ENCODE measurements at places on chromosomes 5 and 9. TPM values are rescaled to one million over a fixed set of nuclear protein-coding genes. Genes with fewer than 3 reads are reported as not detected.

- peaks cover 59% of the 10 kb centered on the region for H3K36me3 ChIP-seq
- H3K27me3 ChIP-seq = no peaks in the 10 kb centered on the region
- no peaks in the 10 kb centered on the region for H3K4me1 ChIP-seq
- H3K27ac ChIP-seq = no peak overlapping the region
- no peak for DNase-seq
- H3K4me3 ChIP-seq = no peak overlapping the region
Observed at GRCh38 chr5:37448941-37449340, 69.8 kb downstream of the WDR70 start.

- H3K27me3 ChIP-seq = no peaks in the 10 kb centered on the region
- no peaks in the 10 kb centered on the region for H3K4me1 ChIP-seq
- DNase-seq = no peak
- H3K27ac ChIP-seq = no peak overlapping the region
- H3K36me3 ChIP-seq = no peaks in the 10 kb centered on the region
- H3K4me3 ChIP-seq = no peak overlapping the region
Observed at GRCh38 chr5:109328626-109329025, 81.1 kb downstream of the PJA2 start.

DNA sequence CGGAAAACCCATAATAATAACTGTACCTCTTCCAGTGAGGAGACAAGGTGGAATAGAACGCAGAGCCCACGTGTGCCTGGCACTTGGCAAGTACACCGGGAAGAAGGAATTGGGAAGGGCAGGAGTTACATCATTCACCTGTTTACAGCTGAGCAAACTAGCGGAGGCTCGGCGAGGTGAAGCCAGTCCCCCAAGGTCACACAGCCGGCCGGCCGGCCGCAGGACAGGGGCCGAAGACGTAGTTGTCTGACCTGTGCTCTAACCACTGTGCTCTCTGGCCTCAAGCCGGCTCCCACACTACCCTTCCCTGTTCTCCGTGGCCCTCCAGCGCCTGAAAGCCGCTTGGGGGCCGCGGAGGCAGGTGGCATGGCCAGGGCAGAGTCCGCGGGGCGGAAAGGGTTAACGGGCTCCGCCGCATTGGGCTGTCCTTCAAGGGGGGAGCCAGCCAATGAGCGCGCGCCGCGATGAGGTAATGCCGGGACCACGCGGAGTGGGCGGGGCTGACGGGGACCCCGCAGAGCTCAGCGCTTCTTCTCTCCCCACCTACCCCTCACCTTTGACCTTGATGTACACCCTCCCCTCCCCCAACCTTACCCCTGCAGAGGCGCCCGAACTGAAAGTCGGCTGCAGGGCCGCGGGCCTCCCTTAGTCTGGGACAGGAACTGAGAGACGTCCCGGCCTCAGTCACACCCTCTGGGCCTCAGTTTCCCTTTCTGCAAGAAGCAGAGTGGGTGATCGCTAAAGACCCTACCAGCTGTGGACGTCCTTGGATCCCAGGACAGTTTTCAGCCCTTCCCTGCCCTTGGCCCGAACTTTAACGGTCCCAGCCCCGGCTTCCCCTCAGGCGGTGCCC lies 125.1 kb downstream of the C9orf50 start:
- H3K4me3 ChIP-seq = peak overlapping the region; percentile 69
- peaks cover 37% of the 10 kb centered on the region for H3K4me1 ChIP-seq
- H3K27me3 ChIP-seq = no peaks in the 10 kb centered on the region
- H3K36me3 ChIP-seq = peaks cover 6% of the 10 kb centered on the region

DNA sequence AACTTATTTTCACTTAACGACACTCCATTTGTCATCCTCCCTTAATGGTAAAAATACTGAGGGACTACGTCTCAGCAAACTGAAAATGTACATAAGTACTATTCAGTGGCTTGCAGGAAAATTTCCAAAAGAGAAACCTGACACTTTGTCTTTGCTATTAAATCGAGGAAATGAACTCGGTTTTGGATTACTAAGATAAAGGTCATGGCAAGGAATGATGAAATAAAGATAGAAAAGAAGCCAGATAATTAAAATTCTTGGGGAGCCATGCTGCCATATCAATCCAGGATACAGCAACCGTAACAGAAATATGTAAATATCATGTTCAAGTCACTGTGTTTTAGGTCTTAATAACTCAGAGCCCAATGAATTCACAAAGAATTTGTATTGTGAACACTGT lies 647.8 kb downstream of the CDH9 start:
- no peak for DNase-seq
- no peak overlapping the region for H3K27ac ChIP-seq
- H3K36me3 ChIP-seq = no peaks in the 10 kb centered on the region
- H3K27me3 ChIP-seq = no peaks in the 10 kb centered on the region
- H3K4me1 ChIP-seq = no peaks in the 10 kb centered on the region

GRCh38 chr5:153276151-153276550 lies 214.3 kb upstream of the GRIA1 start:
- H3K36me3 ChIP-seq = no peaks in the 10 kb centered on the region
- H3K27me3 ChIP-seq = no peaks in the 10 kb centered on the region
- no peak overlapping the region for H3K4me3 ChIP-seq
- DNase-seq = no peak
- no peak overlapping the region for H3K27ac ChIP-seq

- H3K4me1 ChIP-seq = no peaks in the 10 kb centered on the region
- no peak for DNase-seq
- no peaks in the 10 kb centered on the region for H3K36me3 ChIP-seq
- no peaks in the 10 kb centered on the region for H3K27me3 ChIP-seq
- no peak overlapping the region for H3K4me3 ChIP-seq
- no peak overlapping the region for H3K27ac ChIP-seq
Observed at GRCh38 chr5:83683836-83684235, 36.8 kb downstream of the HAPLN1 start.

GRCh38 chr9:77469515-77470231 lies 178.4 kb downstream of the GNA14 start:
- peaks cover 20% of the 10 kb centered on the region for H3K4me1 ChIP-seq
- DNase-seq = no peak
- peaks cover 10% of the 10 kb centered on the region for H3K36me3 ChIP-seq
- H3K27ac ChIP-seq = no peak overlapping the region
- no peaks in the 10 kb centered on the region for H3K27me3 ChIP-seq
- H3K4me3 ChIP-seq = no peak overlapping the region

- no peak for DNase-seq
- no peak overlapping the region for H3K27ac ChIP-seq
- H3K4me1 ChIP-seq = no peaks in the 10 kb centered on the region
- H3K4me3 ChIP-seq = no peak overlapping the region
- H3K27me3 ChIP-seq = no peaks in the 10 kb centered on the region
- no peaks in the 10 kb centered on the region for H3K36me3 ChIP-seq
Observed at GRCh38 chr9:108269371-108269770, 586.4 kb downstream of the ACTL7B start.

DNA sequence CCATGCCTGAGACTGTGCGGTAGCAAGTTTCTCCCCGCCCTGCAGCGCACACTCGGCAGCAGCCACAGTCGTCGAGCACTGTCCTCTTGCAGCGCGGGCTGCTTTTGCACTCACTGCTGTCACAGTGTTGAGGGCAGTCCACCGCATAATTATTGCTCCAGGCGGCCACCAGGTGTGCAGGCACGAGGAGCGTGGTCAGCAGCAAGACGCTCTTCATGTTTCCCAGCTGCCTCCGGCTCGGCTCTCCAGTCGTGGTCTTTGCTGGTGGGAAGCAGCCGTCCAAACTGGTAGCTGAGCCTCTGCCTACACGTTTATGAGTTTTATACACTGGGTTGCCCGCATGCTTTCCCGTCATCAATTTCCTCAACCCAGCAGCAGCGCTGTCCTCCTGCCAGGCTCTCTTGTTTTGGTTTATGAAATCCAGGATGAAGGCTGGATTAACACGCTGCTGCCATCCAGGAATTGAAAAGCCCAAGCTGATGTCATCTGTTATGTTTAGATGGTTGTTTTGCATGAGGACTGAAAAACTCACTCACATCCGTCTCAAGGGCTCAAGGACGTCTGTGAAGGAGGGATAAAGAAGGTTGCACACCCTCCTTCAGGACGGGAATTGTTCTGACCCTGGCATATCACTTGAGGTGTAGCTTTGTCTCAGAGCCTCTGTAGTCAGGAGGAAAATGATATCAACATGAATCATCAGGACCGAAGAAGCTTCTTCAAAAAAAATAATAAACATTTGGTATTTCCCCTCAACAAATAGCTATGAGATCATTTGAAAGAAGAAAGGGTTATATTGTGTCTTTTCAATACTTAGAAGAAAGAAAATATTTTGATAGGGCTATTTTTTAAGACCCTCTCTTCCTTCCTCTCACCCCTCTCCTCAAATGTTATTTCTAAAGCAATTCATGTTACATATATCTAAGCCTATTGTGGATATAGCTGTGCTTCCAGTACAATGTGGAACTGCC lies at the start of gene ESM1:
TSS of gene ESM1 (minus strand) at position 293 of the 968 bp plus-strand sequence. CDS start at position 217, 76 bp downstream.
- H3K4me3 ChIP-seq = peak within 1 kb of the TSS; percentile 18
- no peak within 1 kb of the TSS for H3K27ac ChIP-seq
- peaks cover 11% of the 10 kb centered on the region for H3K27me3 ChIP-seq
- no peaks in the 10 kb centered on the region for H3K36me3 ChIP-seq
- DNase-seq = no peak

- H3K27ac ChIP-seq = no peak overlapping the region
- H3K36me3 ChIP-seq = no peaks in the 10 kb centered on the region
- DNase-seq = no peak
Observed at GRCh38 chr5:114665551-114665950, 303.7 kb downstream of the KCNN2 start.

- peaks cover 14% of the 10 kb centered on the region for H3K36me3 ChIP-seq
- no peak overlapping the region for H3K27ac ChIP-seq
- H3K27me3 ChIP-seq = no peaks in the 10 kb centered on the region
- H3K4me1 ChIP-seq = no peaks in the 10 kb centered on the region
Observed at GRCh38 chr9:32968101-32969011, 33.1 kb downstream of the APTX start.

- no peak overlapping the region for H3K4me3 ChIP-seq
- no peaks in the 10 kb centered on the region for H3K4me1 ChIP-seq
- H3K27ac ChIP-seq = no peak overlapping the region
- no peaks in the 10 kb centered on the region for H3K36me3 ChIP-seq
- DNase-seq = no peak
- H3K27me3 ChIP-seq = no peaks in the 10 kb centered on the region
Observed at GRCh38 chr9:75941577-75942311, 51.3 kb downstream of the PCSK5 start.

- DNase-seq = no peak
- H3K4me3 ChIP-seq = no peak overlapping the region
- H3K36me3 ChIP-seq = no peaks in the 10 kb centered on the region
- H3K27ac ChIP-seq = no peak overlapping the region
- no peaks in the 10 kb centered on the region for H3K4me1 ChIP-seq
Observed at GRCh38 chr5:108421713-108422112, 39.8 kb upstream of the FBXL17 start.

GRCh38 chr5:38445374-38446028 lies 110.9 kb downstream of the LIFR start:
- DNase-seq = no peak
- no peaks in the 10 kb centered on the region for H3K36me3 ChIP-seq
- peaks cover 1% of the 10 kb centered on the region for H3K4me1 ChIP-seq
- H3K27ac ChIP-seq = no peak overlapping the region
- H3K4me3 ChIP-seq = no peak overlapping the region

DNA sequence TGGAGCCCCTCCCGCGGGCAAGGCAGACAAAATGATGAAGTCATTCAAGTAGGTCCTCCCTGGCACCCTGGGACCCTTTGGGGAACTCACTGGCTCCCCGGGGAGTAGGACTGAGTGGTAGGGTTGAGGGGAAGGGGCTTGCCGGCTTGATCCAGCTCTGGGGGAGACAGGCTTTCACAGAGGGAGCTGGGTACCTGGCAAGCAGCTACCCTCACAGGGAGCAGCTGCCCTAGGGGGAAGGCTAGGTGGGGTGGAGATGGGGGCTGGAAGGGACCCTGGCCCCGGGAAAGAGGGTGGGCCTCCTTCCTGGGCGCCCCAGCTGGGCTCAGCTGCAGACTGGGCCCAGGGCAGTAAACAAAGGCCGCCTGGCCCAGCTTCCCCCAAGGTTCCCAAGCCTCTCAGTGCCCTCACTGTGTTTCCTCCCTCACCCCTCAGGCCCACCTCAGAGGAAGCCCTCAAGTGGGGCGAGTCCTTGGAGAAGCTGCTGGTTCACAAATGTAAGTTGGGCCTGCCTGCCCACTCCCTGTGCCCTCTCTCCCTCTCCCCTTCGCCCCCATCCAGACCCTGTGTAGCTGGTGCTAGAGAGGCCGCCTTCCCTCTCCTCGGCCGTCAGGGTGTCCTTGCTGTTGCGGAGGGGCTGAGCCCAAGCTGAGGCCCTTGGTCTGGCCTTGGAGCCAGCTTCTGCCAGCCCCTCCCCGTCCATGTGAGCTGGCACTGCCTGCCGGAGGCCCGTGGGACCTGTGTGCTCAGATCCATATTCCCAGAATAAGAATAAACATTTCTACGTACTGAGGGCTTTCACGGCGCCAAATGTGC lies 131.2 kb downstream of the RGS3 start:
- no peak for DNase-seq
- H3K4me1 ChIP-seq = peaks cover 26% of the 10 kb centered on the region
- no peaks in the 10 kb centered on the region for H3K27me3 ChIP-seq
- no peak overlapping the region for H3K4me3 ChIP-seq
- peaks cover 6% of the 10 kb centered on the region for H3K36me3 ChIP-seq

GRCh38 chr5:983238-983524 lies 25.4 kb upstream of the NKD2 start:
- DNase-seq = no peak
- H3K4me3 ChIP-seq = no peak overlapping the region
- H3K27me3 ChIP-seq = peaks cover 40% of the 10 kb centered on the region
- peaks cover 8% of the 10 kb centered on the region for H3K36me3 ChIP-seq
- H3K27ac ChIP-seq = no peak overlapping the region

- peaks cover 2% of the 10 kb centered on the region for H3K36me3 ChIP-seq
- H3K27ac ChIP-seq = peak overlapping the region; percentile 96
- peaks cover 42% of the 10 kb centered on the region for H3K4me1 ChIP-seq
- no peaks in the 10 kb centered on the region for H3K27me3 ChIP-seq
Observed at GRCh38 chr9:33167972-33168461, 881 bp upstream of the B4GALT1 start.

RPL35 gene
- total RNA-seq = 1,557 TPM

SLC36A2 gene
- total RNA-seq = not detected

AK8 gene
- not detected for total RNA-seq

COL5A1 gene
- 0.16 TPM for total RNA-seq

FBN2 gene
- total RNA-seq = not detected

PCDHGB1 gene
- not detected for total RNA-seq

TMEM252 gene
- not detected for total RNA-seq

Measured in activated CD8-positive, alpha-beta memory T cell treated with anti-CD3 and anti-CD28 coated beads, Interleukin-2, amount 10 ng/mL, durations not matched to agents 7 days and 5 days (primary cell).